ENCODE measurements at places on chromosomes 7 and 10.

GRCh38 chr7:142935941-142936565 is 2.5 kb upstream of the TRPV5 start:
- no peak for DNase-seq

- DNase-seq = no peak
These were observed 48.4 kb upstream of the GTF2IRD1 start for GRCh38 chr7:74405191-74405898.

GRCh38 chr7:3589752-3590151 is 288.7 kb downstream of the SDK1 start:
- DNase-seq = no peak

GRCh38 chr10:107727767-107728317 is 563.3 kb upstream of the SORCS1 start:
- no peak for DNase-seq

DNA sequence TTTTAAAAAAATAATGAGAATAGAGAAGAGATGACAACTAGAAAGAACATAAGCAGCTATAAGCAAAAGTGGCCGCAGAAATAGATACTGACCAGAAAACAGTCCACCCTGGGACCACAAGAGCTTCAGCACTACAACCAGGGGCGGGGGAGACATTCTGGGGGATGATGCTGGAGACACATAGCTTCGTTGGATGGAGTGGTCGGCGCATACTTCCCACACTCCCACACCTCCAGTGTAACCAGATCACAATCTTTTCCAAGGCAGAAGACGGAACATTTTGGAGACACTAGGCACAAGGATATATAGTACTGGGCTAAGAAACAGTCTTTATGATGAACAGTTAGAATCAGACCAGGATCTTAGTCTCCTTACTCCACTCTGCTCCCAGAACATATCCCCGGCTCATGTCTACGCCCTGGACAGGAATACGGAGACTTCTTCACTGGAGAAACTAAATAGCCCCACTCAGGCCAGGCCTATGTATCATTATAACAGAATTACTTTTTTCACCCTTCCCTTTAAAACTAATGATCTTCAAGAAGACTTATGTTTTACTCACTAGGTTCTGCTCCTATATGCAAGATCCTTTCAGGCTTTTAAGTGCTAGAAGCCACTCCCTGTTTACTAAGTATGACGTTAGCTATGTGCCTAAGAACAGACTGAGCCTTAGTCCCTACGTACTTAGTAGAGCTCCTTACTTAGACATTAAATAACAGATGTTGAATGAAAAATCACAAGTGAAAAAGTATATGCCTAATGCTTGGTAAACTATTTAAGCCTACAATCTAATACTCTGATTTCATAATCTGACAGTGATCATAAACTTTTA is 169.6 kb downstream of the SRPK2 start:
- DNase-seq = no peak

- DNase-seq = no peak
These were observed at the start of gene TAS2R41 for GRCh38 chr7:143477501-143478150. TAS2R41 (plus strand) TSS chr7:143477873; CDS start chr7:143477873, 0 bp downstream.

GRCh38 chr7:2201686-2202360 is 30.9 kb downstream of the MAD1L1 start:
- no peak for DNase-seq

- DNase-seq = no peak
These were observed 48.7 kb downstream of the BPGM start for GRCh38 chr7:134695321-134695860.

DNA sequence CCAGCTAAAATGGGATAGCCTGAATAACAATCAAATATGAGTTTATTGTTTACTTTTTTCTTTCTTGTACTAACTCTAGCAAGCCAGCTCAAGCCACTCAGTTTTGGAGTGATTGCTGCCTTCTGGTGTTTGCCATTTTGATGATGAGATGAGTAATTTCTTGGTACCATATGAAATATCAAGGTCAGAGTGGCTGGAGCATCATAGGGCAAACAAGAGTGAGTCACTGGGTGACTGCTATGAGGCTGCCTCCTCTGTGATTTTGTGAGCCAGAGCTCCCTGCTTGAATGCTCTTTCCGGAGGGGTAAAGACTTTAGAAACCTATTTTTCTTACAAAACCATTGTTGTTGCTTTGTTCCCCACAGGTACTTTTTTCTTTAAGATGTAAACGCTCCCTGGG is 295.6 kb downstream of the PRKG1 start:
- DNase-seq = no peak

DNA sequence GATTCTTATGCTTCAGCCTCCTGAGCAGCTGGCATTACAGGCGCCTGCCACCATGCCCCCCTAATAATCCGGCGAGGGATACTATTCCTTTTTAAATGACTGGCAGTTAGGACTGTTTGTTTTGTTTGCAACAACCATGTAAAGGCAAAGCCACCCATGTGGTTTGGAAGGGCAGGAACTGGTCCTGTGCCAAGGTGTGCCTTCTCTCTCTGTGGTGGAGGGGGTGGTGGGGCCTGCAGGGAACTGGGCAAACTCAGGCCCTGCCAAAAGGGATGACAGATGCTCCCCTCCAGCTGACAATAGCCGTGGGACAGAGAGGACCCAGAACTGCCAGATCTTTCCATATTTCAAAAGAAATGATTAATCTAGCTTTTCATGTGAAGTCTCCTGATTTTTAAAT is 23.5 kb upstream of the WAPL start:
- DNase-seq = no peak

GRCh38 chr10:124305131-124305530 is 113.6 kb downstream of the OAT start:
- DNase-seq = no peak

GRCh38 chr7:96400001-96400400 is 78.1 kb upstream of the SLC25A13 start:
- no peak for DNase-seq

DNA sequence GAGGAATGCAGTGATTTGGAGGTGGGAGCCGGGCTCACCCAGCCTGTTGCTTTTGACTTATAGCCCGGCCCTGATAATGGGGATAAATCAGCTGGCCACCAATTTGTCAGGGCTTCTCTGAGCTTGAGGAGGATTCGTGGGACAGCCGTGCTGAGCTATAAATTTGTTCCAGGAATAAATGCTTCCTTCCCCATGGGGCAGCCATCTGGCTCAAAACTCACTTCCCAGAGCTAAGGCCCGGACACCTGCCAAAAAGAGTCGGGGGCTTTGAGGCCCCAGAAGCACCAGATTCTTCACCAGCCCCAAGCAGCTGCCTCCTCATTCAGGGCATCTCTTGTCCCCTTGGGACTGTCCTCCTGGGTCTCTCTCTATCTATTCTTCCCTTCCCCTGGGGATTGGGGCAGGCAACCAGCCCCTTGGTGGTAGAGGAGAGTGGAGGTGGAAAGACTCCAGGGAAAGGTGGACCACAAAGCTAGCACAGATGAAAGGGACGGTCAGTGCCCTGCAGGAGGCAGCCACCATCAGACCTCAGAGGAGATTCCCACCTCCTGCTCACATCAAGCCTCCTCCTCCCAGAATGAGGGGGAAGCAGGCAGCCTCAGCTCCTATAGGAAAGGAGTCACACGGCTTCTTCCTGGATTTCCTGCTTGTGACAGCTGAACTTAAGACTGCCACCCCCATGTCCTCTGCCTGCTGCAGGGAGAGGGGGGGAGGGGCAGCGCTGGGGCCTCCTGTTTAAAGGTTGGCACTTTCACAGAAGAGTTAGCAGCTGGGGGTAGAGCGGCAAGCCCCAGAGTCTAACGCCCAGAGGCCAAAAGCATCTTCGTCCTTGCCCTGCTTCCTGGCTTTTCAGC is 44.2 kb upstream of the LRRC4 start:
- no peak for DNase-seq

GRCh38 chr7:142422621-142423020 is 164.8 kb upstream of the PRSS58 start:
- DNase-seq = no peak

GRCh38 chr10:82814635-82815034 is 939.6 kb downstream of the NRG3 start:
- DNase-seq = no peak

- DNase-seq = no peak
These were observed 21.0 kb downstream of the OPTN start for GRCh38 chr10:13120786-13121499.

- DNase-seq = no peak
These were observed 3.4 kb downstream of the LRRC27 start for GRCh38 chr10:132335189-132336063.

DNA sequence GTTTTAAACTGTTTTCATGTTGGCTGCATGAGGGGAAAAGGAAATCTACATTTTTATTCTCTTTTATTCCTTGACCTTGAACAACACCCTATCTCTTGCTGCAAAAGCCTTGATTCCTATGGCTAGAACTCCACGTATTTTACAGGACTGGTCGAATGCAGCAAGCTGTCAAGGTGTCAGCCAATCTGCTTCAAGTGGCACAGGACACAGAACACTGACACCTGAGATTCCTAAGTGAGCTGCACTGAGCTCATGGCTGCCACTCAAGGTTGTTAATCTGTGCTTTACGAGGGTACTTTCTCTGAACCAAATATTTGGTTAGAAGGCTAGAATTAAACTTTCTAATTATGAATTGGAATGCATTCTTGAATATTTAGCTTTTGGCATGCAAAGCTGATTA is 349.7 kb upstream of the COBL start:
- DNase-seq = no peak

DNA sequence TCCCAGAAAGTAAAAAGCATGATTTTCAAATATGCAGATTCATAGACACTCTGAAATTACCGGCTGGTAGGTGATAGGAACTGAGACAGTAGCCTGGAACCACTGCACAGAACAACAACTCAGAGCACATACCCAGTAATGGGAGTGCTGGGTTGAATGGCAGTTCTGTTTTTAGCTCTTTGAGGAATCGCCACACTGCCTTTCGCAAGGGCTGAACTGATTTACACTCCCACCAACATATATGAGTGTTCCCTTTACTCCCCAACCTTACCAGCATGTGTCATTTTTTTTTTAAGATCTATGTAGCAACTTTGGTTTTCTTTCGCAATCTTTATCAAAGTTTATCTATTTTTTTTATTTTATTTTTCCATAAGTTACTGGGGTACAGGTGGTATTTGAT is 358.8 kb downstream of the CALN1 start:
- no peak for DNase-seq

DNA sequence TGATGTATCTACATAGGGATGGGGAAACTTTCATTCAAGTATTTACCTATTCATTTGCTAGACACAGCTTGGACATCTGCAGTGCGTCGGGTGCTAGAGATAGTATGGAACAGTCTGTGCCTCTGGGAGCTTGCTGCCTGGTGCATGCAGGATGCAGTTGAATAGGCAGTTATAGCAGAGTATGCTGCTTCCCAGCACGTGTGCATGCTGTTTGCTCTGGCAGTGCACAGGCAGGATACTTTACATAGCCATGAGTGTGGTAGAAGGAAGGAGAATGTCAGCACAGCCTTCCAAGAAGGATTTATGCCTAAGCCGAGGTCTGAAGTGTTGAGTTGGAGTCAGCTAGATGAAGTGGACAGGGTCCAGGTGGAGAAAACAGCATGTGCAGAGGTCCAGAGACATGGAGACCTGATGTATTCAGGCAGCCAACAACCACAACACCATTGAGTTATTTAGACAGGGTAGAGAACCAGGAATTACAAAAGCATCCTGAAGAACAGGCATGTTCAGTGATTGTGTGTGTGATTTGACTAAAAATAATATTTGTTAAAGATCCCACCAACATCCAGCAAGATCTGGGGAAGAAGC is 8.1 kb downstream of the MAP3K8 start:
- no peak for DNase-seq

- no peak for DNase-seq
These were observed 149.9 kb downstream of the CPED1 start for GRCh38 chr7:121138262-121138933.

GRCh38 chr7:11539853-11540252 is 292.1 kb downstream of the THSD7A start:
- no peak for DNase-seq

DNA sequence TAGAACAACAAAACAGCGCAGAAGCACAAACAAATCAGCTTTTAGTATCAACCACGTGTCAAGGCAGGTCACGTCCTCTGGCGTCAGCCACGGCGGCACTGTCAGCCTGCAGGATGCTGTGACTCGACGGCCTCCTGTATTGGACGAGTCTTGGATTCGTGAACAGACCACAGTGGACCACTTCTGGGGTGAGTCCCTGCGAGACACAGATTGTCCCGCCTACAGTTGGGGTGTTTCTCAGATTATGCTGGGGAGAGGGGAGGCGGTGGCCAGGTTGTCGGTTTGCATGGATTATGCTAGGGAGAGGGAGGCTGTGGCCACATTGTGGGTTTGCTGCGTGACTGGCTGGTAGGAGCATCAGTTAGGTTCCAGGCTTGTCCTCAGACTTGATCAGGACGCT is 9.7 kb downstream of the SUN1 start:
- DNase-seq = no peak

GRCh38 chr10:126155528-126155927 is 232.7 kb downstream of the ADAM12 start:
- no peak for DNase-seq

DNA sequence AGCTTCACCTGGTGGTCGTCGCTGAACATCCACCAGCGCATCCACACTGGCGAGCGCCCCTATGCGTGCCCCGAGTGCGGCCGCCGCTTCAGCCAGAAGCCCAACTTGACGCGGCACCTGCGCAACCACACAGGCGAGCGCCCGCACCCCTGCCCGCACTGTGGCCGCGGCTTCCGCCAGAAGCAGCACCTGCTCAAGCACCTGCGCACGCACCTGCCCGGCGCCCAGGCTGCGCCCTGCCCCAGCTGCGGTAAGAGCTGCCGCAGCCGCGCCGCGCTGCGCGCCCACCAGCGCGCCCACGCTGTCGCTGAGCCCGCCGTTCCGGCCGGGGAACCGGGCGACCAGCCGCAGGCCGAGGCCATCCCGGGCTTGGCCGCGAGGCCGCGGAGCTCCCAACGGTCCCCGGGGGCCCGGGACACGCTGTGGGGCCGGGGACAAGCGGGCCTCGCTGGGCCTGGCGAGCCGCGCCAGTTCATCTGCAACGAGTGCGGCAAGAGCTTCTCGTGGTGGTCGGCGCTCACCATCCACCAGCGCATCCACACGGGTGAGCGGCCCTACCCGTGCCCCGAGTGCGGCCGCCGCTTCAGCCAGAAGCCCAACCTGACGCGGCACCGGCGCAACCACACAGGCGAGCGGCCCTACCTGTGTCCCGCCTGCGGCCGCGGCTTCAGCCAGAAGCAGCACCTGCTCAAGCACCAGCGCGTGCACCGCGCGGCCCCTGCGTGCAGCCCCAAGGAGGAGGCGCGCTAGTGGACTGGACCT is 18.4 kb downstream of the ZNF775 start:
- DNase-seq = no peak

- DNase-seq = no peak
These were observed 214.1 kb downstream of the KLF6 start for GRCh38 chr10:3570855-3571266.

- no peak for DNase-seq
These were observed 108.4 kb upstream of the NPY start for GRCh38 chr7:24175603-24176002.

Data from CD4-positive, alpha-beta T cell treated with Interleukin-2 at 100 ng/mL for 4 hours (primary cell).